ENCODE measurements at places on chromosomes 2 and 18.

GRCh38 chr2:241835611-241836010 is 23.1 kb downstream of the PDCD1 start:
- DNase-seq, result no peak

- no peak for DNase-seq
Measured at GRCh38 chr18:32469691-32470459, 807 bp downstream of the GAREM1 start.

DNA sequence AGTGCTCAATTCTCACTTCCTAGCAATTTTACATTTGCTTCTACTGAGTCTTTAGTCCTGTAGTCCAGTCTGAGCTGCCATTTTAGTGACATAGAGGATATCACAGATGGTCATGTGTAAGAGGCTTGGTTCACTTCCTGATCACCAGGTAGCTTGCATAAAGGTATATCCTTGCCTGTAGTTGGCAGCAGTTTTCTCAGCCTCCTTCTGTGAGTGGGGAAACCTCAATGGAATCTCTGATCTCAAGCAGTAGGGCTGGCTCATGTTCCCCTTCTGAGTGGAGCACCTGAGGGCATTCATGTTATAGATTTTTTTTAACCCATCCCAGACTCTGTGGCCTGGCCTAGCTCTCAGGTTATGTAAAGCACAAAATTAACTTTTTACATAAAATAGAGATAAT is 278.4 kb downstream of the RDH14 start:
- no peak for DNase-seq

GRCh38 chr2:218342837-218343236 is 13.8 kb upstream of the CATIP start:
- no peak for DNase-seq

DNA sequence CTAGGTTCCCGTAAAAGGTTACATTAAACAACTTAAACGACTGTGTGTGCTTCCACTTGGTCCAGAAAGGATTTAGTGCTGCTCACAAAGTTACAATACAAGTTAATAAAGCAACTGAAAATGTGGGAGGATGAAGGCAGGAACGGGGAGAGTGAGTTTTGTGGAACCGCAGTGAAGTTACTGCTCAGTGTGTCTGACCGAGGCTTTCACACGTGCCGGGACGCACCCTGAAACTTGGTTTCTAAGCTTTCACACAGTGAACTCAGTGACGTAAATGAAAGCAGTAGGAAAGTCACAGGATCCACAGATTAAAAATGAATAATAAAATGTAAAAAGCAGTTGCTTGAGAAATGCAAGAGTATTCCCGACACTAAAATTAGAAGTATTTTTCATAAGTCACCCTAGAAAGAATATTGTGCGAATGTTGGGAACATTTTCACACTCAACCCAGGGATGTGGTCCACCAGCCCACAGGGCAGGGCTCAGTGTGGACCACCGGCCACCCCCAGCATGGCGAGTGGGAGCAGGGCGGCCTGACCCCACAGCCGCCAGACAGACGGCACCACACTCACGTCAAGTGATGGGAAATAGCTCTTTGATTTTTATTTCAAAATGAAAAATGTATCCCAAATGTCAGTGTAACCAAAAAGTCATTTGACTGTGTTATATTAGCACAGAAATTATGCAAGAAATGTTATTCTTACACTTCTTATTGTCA is 32.6 kb upstream of the CHMP1B start:
- no peak for DNase-seq

DNA sequence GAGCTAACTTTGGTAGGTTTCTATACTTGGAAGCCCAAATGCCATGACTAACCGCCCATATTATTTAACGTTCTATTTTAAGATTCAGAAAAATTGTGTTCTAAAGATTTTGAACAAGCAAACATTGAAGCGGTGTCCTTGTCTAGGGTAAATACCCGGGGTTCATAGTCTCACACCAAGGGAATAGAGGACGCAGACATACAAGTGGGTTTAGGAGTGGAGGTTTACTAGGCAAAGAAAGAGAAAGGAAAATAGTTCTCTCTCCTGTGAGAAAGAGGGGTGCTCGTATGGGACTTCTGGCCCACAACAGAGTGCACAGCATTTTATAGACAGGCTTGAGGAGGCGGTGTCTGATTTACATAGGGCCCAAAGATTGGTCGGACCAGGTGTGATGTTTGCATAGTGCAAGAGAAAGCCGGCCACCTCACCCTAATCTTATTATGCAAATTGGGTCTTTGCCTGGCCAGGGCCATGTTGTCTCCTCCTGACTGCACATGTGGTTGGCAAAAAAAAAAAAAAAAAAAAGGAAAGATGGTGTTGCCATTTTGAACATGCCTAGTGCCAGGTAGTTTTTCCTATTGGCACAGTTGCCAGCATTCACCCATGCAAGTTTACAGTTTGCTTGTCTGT is 1062.6 kb downstream of the LRP1B start:
- no peak for DNase-seq

- DNase-seq, result no peak
Measured at GRCh38 chr2:48471048-48471474, 58.9 kb upstream of the STON1 start.

DNA sequence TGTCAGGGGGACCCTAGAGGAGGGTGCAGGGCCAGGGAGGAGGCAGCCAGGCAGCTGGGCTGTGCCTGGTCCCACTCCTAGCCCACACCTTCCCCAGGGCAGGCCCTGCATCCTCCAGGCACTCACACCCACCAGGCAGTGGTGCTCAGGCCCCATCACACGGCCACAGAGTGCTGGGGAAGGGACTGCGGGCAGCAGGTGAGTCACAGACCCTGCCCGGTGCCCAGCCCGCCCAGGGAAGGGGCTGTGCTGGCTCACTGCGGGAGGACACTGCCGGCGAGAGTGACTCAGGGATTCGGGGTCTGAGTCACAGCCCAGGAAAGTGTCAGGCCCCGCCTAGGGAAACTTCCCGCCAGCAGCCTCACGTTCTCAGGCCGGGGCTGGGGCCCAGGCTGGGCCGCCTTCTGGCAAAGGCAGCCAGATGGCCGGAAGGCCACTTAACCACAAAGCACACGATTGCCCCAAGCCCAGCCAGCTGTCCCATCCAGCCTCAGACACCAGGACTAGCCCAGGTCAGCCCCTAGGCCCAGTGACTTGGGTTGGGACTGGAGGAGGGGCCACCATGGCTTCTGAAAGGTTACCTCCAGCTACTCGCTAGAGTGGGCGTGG is 42.2 kb downstream of the BIN1 start:
- DNase-seq, result peak; percentile 84

- DNase-seq, result no peak
Measured at GRCh38 chr2:10126632-10127026, 4.1 kb downstream of the RRM2 start.

DNA sequence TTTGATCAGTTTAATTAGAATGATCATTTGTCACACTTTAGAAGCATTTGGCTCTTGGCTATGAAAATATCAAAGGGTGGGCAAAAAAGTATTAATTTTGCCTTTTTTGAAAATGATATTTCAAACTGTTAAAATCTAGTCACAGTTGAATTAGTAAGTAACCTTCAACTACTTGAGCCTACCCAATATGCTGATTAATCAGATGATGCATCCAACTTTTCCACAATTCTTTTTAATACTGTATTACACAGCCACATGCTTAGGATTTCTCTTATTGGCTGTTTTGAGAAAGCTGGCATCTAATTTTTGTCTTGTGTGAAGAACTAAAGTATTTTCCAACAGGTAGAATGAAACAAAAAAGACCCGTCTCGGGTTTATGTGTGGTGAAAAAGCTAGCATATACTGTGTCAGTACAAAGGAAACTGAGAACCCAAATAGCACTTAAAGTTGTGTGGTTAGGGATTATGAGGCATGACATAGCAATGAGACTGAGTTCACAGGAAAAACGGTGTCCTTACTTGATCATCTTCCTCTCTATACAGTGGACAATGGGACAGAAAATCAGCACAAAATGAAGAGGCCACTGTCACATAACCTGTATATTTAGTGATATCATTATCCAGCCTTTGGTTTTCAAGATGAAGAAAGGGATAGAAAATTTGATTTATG is 11.7 kb downstream of the OSBPL6 start:
- no peak for DNase-seq

GRCh38 chr2:14978845-14979244 is 346.3 kb downstream of the LRATD1 start:
- DNase-seq, result no peak

GRCh38 chr2:133054297-133054696 is 384.3 kb upstream of the LYPD1 start:
- no peak for DNase-seq

DNA sequence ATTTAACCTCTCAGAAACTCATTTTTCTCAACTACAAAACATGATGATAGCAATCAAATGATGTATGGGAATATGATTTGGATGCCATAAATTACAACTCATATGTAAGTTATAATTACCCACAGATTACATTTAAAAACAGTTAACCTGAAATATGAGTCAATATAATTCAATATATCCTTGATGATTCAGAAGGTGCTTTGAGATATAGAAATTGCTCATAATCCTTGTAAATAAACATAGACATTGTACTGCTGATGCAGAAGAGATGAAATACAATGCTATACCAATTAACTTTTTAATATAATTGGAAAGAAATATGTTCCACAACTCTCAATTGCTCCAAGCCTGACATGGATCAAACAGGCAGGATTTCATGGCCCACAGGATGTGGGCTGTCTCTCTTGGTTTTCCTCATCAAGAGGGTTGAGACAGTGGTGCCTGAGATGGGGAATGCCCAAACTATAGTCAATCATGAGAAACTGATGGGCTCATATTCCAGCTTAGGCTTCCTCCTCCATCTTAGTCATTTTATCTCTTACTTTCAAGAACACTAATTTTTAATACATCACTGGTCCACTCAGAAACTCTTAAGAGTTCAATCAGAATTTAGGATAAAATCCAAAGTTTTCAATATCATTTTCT is 49.4 kb downstream of the NCKAP5 start:
- no peak for DNase-seq

DNA sequence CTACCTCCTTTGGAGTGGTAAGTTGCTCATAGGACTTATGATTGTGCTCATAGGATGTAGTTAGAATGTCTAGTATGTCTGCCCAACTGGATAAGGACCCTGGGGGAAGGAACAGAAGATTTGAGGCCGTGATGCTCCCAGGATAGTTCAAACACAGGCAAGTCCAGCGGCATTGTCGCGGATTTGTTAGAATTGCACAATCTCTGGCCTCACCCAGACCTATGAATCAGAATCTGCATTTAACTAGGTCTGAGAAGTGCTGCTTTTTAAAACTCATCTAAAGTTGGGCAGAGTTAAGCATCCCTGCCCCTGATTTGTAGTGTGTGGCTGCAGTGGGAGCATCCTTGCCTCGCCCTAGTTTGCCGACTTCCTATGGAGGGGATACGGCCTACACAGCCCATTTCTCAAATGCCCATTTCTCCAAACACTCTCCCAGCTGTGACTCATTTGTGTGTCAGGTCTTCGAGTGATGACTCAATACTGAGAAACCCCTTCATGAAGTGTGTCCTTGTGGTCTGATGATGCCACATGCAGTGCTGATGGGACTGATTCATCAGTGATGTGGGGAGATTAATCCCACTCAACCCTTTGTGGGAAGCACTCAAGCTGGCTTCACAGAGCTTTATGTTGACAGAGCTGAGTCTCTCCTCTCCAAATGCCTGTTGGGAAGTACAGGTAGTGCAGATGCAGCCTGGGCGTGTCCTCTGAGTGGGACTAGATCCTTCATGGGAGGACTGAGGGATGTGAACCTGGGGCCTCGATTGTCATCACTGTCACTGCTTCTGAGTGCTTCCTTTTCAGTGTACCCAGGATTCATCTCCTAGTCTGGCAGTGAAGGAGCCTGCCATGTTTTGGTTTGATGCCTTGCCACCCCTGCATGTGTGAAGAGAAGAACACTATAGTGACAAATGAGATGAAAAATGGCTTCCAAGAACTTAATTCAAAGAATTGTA is 18.7 kb downstream of the SMIM21 start:
- DNase-seq, result peak; percentile 88

GRCh38 chr2:239991689-239992314 is 33.3 kb downstream of the NDUFA10 start:
- DNase-seq, result peak; percentile 29

DNA sequence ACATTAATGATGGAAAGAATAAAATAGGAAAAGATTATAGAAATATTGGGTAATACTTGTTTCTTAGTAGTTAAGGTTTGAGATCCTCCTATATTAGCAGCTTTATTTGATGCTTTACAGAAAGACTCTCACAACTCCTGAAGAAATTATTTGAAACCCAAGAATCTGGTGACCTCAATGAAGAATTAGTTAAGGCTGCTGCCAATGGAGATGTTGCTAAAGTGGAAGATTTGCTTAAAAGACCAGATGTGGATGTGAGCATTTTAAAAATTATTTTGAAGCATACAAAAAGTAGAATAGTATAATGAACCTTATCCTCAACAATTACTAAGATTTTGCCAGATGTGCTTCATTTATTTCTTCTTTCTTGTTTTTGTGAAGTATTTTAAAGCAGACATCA is 59.1 kb downstream of the MIB1 start:
- DNase-seq, result no peak

DNA sequence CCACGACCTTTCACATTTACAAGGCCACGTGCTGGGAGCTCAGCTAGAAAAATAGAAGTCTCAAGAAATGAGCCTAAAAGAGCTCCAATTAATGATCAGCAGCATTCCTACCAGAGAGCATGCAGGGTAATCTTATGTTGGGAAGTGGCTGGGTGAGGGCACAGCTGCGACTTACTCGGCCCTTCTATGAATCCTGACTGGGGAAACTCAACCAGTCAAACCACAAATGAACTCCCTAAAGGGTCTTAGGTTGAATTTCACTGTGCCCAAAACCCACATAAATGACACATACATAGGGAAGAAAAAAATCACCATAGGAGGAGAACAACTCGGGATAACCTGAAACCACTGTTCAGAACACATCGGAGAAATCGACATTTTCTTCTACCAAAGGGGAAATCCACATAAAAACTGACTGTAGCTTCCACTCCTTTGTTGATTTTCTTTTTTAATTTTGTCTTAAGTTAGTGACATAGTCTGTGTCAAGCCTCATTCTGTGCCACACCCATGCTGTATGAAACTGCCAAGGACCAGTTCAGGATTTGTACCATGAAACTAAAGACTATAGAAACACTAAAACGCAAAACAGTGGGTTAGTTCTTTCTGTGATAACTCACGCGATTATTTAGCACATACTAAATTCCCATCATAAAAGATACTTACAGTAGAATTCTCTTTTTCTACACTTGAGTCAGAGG is 54.7 kb downstream of the UXS1 start:
- DNase-seq, result no peak

DNA sequence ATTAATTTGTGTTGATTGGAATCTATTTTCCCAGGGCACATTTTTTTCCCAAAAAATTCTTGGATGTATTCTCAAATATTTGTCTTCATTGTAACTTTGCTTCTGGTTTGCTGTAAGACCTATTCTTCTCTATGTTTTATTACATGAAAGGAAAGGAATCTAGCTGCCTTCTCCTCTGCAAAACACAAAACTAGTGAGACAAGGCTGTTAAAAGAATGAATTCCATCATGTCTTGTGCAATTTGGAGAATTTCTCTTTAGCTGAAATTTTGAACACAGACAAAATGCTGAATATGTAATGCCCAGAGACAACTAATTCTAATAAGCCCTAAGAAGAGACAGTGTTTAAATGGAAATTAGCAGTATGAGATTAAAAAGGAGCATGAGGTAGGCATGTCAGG is 275.9 kb downstream of the CDH20 start:
- DNase-seq, result no peak

- DNase-seq, result no peak
Measured at GRCh38 chr2:183522489-183523266, 398.4 kb downstream of the NUP35 start.
